ENCODE measurements at places on chromosomes 2 and 18.

GRCh38 chr2:209383212-209383611 is 40.6 kb upstream of the MAP2 start:
- no peak for DNase-seq

DNA sequence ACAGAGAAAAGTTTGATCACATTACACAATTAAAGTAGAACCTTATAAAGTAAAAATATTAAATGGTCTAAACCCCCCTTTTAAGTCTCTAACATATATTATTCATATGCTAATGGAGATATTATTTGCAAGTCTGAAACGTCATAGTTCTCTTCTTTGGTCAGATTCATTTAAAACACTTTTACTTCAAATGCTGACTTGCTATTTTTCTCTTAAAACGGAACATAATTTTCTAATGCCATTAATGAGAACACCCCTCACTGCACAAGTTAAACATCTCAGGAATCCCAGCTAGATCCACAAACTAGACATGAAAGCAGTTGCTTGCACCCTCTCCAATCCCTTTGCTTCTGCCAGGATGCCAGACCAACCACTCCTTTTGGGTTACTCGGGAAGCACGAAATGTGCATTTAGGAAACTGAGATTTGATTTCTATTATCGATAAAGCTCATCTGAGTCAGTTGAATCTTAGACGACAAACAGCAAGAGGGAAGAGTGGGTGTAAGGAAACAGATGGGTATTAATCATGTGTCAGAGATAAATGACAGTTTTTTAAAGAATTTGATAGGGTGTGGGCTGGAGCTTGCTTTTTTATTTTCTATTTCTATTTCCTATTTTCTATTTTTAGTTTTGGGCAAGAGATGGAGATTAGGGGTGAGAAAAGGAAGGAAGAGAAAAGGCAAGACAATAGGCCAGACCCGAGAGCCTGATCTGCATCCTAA is 1.5 kb downstream of the ADD2 start:
- no peak for DNase-seq

GRCh38 chr2:235605312-235606003 is 111.6 kb downstream of the AGAP1 start:
- DNase-seq = peak; percentile 88

DNA sequence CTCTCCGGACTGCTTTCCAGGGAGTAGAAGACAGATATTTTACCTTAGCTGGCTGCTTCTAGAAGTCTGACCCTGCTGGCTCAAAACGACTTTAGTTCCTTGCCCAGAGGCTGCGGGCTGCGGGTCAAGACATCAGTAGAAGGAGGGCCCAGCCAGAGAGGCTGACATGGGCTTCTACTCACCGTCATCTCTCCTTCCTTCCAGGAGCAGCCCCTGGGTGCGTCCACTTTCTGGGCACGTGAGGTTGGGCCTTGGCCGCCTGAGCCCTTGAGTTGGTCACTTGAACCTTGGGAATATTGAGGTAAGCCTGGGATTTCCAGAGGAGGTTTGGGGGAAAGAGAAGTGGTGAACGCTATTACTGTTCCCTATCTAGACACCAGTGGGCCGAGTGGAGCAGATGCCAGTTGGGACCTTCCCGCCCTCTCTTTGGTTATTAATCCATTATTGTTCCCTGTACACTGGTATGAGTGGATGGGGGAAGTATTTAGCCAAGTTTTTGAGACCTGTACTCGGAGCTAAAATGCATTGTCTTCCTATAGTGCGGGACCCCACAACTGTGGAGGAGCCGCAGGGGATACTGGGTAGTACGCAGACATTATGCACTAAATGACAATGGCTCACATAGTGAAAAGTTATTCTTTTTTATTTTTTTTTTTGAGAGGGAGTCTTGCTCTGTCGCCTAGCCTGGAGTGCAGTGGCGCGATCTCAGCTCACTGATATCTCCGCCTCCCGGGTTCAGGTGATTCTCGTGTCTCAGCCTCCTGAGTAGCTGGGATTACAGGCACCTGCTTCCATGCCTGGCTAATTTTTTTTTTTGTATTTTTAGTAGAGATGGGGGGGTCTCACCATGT is 26.3 kb upstream of the CASP8 start:
- no peak for DNase-seq

GRCh38 chr2:137202318-137202717 is 437.0 kb downstream of the THSD7B start:
- no peak for DNase-seq

GRCh38 chr2:16241166-16242160 is 301.1 kb downstream of the MYCN start:
- no peak for DNase-seq

- no peak for DNase-seq
These were observed 372.7 kb upstream of the VWC2L start for GRCh38 chr2:214038186-214038585.

DNA sequence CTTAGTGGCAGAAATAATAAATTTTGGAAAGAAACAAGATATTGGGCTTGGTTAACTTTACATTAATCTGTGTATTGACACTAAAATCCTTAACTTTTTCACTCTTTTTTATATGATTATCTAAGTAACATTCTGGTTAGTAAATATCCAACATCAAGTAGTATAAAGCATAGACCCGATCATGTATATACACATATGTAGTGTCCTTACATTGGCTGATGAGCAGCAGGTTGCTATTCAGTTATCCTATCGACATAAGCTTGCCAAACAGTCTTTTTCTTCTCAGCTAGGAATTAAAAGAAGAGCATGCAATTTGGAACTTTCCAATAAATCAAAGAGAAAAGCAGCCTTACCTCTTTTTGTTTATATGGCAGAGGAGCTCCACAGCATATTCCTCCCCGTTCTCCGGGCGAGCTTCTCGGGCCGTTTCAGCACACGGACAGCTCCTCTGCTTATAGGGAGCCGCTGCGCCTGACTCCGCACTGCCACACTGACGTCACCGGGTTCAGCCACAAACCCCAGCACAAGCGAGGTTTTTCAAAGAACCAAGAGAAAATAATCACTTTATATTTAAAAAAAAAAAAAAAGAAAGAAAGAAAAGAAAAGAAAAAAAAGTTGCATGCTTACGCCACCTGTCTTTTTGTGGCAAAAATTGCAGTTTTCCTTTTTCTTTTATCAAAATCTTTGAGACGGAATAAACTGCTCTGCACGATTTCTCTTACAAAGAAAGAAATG is at the start of gene SCG2:
Gene SCG2, minus strand, starts transcription at position 430 of the 735 bp plus-strand sequence. CDS start 3,079 bp downstream, outside the sequence.
- peak; percentile 52 for DNase-seq

DNA sequence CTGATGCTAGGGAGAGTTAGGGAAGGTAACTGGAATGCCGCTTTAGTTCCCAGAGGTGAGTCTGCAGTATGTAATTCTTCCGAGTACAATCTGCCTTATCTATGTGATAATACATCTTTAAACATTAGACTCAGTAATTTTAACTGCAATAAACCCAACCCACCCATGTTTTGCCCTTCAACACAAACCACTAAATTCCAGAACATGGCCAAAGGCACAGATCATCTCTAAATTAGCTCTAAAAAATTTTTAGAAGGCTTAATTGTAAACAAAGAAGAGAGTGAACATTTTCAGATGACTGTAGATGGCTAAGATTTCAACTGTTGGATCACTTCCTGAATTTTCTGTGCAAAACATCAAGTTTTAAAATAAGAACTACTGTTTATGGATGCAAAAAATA is 488.7 kb upstream of the ID2 start:
- no peak for DNase-seq

- DNase-seq = no peak
These were observed 57.5 kb downstream of the TANK start for GRCh38 chr2:161217597-161218185.

Measured in occipital lobe (tissue), 3 donors.